Uterus (tissue), 4 donors: ENCODE measurements at places on chromosomes 11 and 22. TPM values are rescaled to one million over a fixed set of nuclear protein-coding genes. Genes with fewer than 3 reads are reported as not detected.

GRCh38 chr11:9148035-9148434 lies 56.6 kb upstream of the SCUBE2 start:
- DNase-seq = no peak

Gene CDCA5
- total RNA-seq = 0.77 TPM

DNA sequence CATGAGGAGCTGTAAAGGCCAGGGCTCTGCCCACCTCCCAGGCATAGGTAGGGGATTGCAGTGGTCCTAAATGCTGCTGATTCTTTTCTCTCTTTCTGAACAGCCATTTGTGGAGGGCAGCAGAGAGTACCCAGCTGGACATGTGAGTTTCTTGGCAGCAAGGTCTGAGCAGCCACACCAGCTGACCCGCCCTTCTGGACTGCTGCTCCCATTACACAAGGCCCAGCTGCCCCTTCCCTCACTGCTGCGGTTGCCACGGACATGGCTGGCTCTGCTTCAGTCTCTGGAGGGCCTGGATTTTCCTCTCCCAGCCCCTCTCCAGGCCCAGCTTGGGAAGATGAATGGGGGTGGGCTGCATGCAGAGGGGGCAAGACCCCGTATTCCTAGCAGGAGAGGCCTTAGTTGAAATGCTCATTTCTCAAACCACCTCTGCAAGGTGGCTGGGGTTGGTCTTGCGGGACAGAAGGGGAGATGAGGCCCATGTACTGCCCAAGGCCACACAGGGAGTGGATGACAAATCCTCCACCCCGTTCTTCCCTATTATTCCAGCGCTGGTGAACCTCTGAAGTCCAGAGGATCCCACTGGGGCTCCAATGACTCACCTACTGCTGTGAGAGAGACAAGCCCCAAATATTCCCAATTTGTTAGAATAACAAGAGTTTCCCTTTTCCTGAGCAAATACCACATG lies 4.6 kb downstream of the LGALS12 start:
- no peak for DNase-seq

Gene NEFH
- not detected for total RNA-seq

DNA sequence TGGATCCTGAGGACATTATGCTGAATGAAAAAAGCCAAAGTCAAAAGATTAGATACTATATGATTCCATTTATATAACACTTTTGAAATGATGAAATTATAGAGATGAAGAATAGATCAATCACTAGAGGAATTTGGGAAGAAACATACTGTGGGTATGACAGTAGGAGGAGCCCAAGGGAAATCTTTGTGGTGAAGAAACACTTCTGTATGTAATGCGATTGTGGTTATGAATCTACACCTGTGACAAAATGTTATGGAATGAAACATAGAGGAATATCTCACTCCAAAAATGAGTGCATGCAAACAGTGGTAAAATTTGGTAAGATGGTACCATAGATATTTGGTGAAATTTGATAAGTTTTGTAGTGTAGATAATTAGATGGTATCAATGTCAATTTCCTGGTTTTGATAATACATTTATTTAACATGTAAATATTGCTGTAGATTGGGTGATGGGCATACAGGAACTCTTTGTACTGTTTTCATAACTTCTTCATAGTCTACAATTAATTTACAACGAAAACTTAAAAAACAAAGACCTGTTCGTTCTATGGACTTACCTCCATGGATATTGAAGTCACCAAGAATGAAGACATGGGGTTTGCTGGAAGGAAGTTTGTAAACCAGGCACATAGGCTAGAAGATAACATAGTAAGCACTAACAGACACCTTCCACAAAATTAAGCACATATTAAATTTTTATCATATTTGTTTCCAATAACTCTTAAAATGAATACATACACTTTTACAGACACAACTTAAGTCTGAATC lies 11.5 kb downstream of the MRGPRX1 start:
- DNase-seq = no peak

Gene OR8A1
- total RNA-seq = not detected

DNA sequence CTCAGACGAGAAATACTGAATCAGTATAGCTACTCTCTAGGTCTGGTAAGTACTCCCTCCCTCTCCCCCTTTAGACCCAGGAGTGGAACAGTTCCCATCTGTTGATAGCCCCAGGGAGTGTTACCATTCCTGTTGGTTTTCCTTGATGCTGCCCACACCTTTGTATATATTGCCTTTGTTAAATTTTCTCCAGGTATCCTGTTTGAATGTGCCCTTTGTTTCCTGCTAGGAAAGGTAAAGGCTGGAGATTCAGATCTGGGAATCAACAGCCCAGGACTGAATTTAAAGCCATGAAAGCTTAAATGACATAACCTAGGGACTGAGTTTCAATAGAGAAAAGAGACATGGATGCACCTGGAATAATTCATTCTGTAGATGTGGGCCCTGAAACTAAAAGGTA lies 68.3 kb downstream of the CCDC83 start:
- DNase-seq = no peak

DNA sequence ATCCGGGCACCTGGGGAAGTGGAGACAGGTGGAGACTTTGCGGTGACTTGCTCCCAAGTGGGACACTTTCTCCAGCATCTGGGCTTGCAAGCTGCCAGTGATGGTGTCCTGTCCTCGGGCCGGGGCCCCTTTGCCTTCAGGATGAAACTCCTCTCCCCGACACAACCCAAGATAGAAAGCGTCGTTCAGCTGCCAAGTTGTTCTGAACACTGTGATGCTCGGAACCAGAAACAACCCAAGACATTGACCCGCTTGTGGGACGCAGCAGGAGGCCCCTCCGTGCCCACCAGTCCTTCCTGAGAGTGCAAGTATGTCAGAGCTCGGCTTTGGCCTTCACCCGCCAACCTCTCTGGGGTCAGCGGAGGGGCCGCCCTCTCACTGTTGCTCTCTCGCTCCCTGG lies 31.3 kb downstream of the LINC01488 start:
- no peak for DNase-seq

Gene GRAP2
- total RNA-seq = 2.0 TPM

Gene YAP1
- total RNA-seq = 177 TPM

DNA sequence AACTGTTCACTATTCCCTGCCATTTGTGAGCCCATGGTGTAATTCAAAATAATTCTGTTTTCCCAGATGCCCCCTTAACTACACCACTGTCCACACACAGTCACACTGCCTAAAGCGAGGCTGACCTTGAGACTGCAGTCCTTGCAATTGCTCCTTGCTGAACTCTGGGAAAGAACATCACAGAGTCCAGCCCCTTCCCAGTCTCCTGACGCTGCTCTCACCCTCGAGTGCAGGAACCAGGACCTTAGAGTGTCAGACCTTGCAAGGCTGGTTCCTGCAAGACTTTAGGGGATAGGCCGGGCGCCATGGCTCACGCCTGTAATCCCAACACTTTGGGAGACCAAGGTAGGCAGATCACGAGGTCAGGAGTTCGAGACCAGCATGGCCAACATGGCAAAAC lies 33.6 kb downstream of the AHNAK start:
- no peak for DNase-seq

Gene SPDYC
- total RNA-seq = not detected

Gene CDC42EP2
- total RNA-seq = 35.0 TPM

DNA sequence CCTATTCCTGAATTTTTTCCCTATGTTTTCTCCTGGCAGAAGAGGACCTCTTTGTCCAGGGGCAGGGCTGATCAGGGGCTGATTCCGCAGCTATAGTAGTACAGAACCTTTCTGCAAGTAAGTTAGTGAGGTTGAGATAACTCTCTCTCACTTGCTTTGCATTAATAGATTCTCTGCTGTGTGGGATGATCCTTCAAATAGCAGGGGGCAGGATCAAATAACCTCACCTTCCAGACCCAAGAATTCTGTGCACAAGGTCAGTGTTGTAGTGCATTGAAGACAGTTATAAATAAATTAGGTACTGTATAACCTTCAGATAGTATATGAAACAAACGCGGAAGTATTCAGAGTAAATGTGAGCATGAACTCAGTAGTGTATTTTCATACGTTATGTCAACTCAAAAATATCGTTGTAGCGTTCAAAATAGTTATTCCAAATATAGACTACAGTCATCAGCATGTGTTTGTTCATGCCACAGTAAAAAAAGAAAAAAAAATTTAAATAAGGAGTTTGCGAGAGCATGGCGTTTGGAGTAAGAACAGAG lies 278 bp downstream of the MMP26 start:
- no peak for DNase-seq

- DNase-seq = no peak
Observed at GRCh38 chr11:22189660-22190059, 3.2 kb upstream of the ANO5 start.

Gene OR56A1
- 0.07 TPM for total RNA-seq

DNA sequence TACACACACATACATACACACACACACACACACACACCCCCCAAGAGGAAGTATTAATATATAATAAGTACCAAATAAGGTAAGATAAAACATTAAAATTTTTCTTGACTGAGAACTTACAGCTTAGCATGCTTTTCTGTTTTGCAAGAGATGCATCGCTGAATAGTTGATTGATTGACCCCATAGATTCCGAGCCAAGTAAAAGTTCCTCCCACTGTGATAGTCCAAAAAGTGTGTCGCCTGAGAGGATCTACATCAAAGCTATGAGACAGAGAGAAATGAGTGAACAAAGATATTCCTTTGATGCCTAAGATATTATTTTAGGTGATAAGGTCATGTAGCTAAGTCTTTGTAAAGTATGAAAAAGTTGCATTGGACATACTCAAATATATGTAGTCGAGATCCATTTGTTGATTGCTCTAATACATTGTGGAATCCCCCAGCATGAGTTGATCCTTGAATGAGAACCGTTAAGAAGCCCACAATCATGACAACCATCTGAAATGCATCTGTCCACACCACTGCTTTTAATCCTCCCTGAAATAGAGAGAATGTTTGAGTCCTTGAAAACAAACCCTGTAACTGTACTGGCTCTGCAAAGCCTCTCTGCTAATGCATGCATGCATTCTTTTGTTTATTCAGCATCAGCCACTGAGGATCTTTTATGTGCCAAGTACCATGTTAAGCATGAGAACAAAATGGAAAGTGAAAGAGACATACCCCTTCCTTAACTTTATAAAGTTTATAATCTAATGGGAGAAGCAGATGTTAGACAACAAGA lies 18.3 kb downstream of the SLC5A12 start:
- no peak for DNase-seq

Gene OR51B5
- total RNA-seq = not detected

DNA sequence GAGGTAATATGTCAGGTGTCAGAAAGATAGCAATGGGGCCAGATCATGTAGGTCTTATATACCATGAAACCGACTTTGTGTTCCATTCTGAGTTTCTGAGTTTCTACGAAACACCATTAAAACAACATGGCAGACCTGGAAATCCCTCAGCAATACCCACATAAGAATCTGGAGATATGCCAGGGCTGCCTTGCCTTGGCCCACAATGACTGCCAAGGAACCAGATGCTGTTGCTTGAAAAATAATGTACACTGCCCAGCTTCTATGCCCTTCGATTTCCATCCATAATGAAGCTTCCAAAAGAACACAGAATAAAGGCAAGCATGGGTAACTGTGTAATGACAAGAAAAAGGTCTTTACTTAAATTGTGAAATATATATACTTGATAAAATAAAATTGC lies 277.4 kb downstream of the SOX6 start:
- no peak for DNase-seq

Gene LMO1
- not detected for total RNA-seq

GRCh38 chr11:61983419-61983818 lies 16.0 kb upstream of the FTH1 start:
- no peak for DNase-seq

Gene EFCAB6
- 2.0 TPM for total RNA-seq

GRCh38 chr11:91433284-91434010 lies 791.2 kb upstream of the FAT3 start:
- no peak for DNase-seq

DNA sequence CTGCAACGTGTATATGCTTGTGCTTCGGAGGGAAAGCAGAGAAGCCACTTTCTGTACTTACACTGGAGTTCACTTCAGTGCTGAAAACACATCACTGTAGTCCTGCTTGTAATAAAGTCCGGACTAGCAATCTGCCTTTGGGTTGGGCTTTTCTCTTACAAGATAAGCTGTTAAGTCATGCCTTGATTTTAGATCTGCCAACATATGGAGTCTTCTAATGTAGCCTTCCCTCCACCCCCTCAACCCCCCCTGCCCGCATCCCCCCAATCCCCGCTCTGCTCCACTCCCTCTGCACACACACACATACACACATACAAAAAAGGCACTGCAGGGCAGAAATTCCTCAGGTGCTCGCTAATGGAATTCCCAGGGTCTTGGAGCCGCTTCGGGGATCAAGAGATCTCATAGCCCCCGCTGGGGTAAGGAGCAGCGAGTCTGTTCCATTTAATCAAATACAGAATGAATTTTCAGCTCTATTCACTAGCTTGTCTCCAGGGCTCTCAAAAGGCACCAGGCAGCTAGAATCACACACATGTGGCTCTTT lies 3.4 kb downstream of the CDON start:
- DNase-seq = no peak

DNA sequence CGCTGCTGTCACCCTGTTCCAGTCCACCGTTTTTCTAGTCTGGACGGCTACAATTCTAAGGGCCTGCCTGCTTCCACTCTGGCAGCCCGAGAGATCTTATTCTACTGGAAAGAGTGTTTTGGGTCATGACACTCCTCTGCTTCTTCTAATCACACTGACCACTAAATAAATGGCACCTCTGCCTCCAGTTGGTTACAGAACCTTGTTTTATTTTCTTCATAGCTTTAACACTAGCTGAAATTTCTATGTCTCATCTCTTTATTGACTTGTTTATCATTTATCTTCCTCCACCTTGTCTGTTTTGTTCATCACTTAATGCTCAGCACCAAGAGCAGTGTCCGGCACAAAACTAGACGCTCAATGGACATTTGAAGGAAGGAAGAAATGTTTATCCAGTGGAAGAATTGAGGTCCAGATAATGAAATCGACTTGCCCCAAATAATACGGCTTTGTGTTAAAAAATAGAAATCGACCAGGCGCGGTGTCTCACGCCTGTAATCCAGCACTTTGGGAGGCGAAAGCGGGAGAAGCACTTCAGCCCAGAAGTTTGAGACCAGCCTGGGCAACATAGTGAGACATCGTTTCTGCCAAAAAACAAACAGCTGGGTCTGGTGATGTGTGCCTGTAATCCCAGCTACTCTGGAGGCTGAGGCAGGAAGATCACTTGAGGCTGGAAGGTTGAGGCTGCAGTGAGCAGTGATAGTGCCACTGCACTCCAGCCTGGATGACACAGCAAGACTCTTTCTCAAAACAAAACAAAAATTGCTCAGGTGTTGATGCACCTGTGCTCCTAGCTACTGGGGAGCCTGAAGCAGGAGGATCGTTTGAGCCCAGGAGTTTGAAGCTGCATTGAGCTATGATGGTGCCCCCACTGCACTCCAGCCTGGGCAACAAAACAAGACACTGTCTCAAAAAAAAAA lies 693 bp upstream of the PRR14L start:
- no peak for DNase-seq

Gene SH3BP1
- 12.0 TPM for total RNA-seq

DNA sequence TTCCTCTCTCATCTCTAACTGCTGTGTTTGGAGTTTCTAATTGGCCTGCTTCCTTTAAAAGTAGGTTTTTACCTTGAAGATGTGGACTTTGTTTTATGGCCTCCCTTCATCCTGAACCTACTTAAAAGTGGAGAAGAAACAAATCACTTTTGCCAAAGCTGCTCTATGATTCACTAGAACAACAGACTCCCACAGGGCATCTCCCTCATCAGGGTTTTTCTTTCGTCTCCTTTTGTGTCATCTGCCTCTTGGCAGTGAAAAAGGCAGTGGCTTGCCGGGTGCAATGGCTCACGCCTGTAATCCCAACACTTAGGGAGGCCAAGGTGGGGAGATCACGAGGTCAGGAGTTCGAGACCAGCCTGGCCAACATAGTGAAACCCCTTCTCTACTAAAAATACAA lies 186.6 kb upstream of the MTNR1B start:
- DNase-seq = no peak
